Dermis microvascular lymphatic vessel endothelial cell (primary cell): ENCODE measurements at places on chromosomes 4 and X. TPM values are rescaled to one million over a fixed set of nuclear protein-coding genes. Genes with fewer than 3 reads are reported as not detected.

- DNase-seq, result peak; percentile 79
Measured at GRCh38 chr4:67934628-67935027, 28.7 kb downstream of the TMPRSS11A start.

- DNase-seq, result no peak
Measured at GRCh38 chr4:173288698-173289352, 45.3 kb downstream of the HMGB2 start.

- no peak for DNase-seq
Measured at GRCh38 chr4:3771164-3771809, 5.1 kb downstream of the ADRA2C start.

DNA sequence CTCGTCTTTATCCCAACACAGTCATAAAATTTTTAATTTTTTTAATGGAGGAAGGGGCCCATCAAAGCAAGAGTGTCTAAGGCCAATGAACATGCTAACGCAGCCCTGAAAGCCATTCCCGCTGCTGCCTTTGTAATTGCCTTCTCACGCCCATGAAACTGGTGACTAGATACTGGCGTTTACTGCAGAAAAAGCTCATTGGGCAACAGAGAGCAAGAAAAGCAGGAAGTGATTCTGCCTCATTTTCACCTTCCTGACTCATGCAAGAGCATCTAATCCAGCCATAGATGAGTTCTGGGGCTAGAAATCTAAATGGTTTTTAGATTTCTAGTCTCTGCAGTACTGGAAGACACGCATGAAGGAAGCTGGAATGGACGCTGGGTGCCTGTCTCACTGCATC is 72.5 kb downstream of the ANXA3 start:
- no peak for DNase-seq

GRCh38 chrX:93791304-93791703 is 117.3 kb downstream of the FAM133A start:
- no peak for DNase-seq

- no peak for DNase-seq
Measured at GRCh38 chrX:65589304-65589703, 54.7 kb upstream of the LAS1L start.

DNA sequence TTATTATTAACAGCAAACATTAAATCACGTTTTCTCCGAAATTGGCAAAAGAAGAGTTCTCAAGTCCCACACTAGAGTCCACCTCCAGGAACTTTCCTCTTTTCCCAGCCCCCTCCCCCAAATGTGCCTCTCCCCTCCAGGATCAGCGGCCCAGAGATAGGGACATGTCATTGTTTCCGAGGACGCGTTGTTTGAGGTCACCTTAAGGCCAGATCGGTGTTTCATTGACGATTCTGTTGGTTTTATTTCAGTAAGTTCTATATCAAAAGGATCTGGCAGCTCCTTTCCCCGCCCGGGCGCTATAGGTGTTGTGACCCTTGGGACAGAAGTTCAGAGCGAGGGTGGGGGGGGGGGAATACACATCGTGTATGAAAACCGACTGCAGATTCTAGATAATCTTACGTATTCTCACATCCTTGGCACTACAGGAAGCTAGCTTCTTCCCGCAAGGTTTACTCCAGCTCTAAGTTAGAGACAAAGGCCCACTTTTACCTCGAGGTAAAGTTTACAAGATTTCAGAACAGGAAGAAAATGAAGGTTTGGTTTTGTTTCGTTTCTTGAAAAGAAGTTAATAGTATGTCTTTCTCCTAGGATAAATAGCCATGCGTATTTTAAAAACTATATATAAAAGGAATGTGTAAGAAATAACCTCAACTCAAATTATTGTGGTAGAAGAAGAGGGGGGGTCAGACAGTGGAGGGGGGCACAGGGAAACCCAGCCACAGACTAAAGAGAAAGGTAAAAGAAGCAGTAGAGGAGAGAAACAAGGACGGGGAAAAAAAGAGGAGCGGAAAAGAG is 739 bp upstream of the MSX1 start:
- no peak for DNase-seq

GRCh38 chr4:22019676-22020075 is 71.1 kb upstream of the KCNIP4 start:
- no peak for DNase-seq

DNA sequence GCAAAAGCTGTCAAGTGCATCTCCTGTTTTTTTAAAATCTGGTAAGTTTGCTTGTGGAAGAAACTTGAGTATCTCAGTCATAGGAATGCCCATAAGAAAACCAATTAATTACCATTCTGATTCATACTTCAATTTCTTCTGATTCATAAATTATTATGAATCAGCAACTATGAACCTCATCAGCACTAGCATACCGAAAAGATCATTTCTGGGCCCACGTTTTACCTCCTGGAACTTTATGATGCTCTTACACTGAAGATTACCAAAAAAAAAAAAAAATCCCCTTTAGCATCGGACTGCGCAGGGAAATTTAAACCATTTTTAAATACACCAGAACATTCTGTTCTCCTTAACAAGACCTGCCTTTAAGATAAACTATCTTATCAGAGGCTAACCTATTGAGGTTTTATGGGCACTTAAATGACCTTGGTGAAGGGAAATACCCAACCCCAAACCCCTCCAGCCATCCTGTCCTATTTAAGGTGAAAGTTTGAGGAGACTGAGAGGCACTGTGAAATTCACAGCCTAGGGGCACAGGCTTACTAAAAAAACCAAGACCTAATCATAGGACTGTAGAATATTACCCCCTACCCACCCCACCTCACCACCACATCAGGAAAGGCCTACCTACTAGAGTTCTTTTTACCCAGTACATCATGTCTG is 38.2 kb upstream of the ABCG2 start:
- DNase-seq, result no peak

GRCh38 chrX:107646735-107647134 is 18.4 kb downstream of the PRPS1 start:
- DNase-seq, result no peak

- DNase-seq, result peak; percentile 91
Measured at GRCh38 chr4:83548151-83548905, 12.4 kb downstream of the GPAT3 start.

- DNase-seq, result no peak
Measured at GRCh38 chr4:172514011-172514410, 654.6 kb upstream of the GALNT7 start.

DNA sequence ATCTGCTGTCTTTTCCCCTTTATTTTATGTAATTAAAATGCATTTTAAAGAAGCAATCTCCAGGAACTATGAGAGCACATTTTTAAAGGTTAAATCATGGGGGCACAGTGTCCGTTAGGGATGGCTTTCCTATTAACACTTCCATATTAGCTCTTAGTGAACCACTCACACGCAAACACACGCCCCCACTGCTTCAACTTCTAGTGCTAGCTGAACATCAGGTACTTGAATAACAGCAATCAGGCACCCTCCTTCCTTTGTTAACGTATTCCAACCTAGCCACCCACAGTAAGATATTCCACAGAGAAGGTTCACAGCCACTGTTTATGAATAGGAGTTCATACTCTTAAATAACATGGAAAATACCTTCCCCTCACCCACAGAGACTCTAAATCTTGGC is 9.3 kb downstream of the TMEM255A start:
- no peak for DNase-seq

DNA sequence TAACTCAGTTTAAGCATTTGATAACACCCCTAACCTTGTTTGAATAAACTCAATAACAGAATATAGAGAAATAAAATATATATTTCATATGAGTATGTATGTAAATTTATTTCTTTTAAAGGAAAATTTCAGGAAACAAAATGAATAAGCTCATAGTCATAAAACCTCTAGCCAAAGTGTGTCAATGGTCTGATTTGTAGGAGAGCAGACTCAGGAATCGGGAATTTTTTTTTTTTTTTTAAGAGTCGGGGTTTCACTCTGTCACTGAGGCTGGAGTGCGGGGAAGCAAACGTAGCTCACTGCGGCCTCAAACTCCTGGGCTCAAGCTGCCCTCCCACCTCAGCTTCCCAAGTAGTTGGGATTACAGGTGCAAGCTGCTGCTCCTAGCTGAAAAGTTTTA is 2.4 kb downstream of the PKD2 start:
- no peak for DNase-seq

DNA sequence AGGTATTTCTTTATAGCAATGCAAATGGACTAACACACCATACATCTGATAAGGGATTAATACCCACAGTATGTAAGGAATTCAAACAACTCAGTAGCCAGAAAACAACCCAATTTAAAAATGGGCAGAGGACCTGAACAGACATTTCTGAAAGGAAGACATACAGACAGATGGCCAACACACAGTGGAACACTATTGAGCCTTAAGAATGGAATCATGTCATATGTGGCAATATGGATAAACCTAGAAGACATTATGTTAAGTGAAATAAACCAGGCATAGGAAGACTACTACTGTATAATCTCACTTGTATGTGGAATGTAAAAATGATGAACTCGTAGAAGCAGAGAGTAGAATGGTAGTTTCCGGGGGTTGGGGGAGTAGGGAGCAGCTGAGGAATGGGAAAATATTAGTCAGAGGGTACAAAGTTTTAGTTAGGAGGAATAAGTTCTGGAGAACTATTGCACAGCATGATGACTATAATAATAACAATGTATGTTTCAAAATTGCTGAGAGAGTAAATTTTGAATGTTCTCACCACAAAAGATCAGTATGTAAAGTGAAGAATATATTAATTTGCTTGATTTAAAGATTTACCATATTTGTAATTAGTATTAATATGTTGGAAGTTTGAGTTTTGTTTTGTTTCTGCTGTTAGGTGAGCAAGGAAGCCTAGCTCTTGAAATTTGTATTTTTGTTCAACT is 25.2 kb downstream of the WDR44 start:
- DNase-seq, result no peak

- peak; percentile 12 for DNase-seq
Measured at GRCh38 chr4:13892739-13893105, 265.2 kb upstream of the BOD1L1 start.

- no peak for DNase-seq
Measured at GRCh38 chrX:134020910-134021309, 35.5 kb upstream of the GPC3 start.

DNA sequence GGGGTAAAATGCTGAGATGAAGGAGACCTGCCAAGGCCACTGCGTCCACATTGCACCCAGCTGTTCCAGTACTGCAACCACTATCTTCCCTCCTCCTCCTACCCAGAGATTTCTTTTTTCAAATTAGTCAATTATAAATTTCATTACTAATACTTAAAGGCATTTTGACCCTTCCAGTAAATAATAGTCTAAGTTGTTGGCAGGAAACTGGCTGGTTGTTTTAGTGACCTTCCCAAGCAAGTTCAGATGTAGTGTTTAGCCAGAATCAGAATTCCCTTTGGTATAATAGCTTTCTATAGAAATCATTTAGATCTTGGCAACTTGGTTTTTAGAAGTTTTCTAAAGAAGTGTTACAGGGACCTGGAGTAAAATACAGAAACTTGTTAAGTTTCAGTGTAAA is 66.0 kb downstream of the AASDH start:
- no peak for DNase-seq

GRCh38 chr4:15521442-15522039 is 51.9 kb downstream of the CC2D2A start:
- DNase-seq, result no peak

- DNase-seq, result peak; percentile 46
Measured at GRCh38 chr4:25925486-25926201, 11.6 kb downstream of the SMIM20 start.

The SMS gene
- total RNA-seq, result 117 and 181 TPM in 2 replicates

The F8A3 gene
- 1.4 and 1.6 TPM in 2 replicates for total RNA-seq

The DHRSX gene
- total RNA-seq, result 13.7 and 16.4 TPM in 2 replicates

The FAM149A gene
- 0.13 TPM in 2 replicates for total RNA-seq

The MSX1 gene
- 2.1 and 2.3 TPM in 2 replicates for total RNA-seq

The FGF16 gene
- total RNA-seq, result 0.26 and 0.51 TPM in 2 replicates

The FOXO4 gene
- 5.9 and 9.7 TPM in 2 replicates for total RNA-seq

The GAGE12C gene
- total RNA-seq, result not detected in 2 replicates
